GM19239 (cell line): ENCODE measurements at places on chromosomes 12 and 14.

GRCh38 chr12:94074980-94075629 is 73.3 kb upstream of the PLXNC1 start:
- no peak for DNase-seq

GRCh38 chr14:90276646-90277367 is 20.5 kb downstream of the PSMC1 start:
- no peak for DNase-seq

- no peak for DNase-seq
These were observed 516 bp downstream of the NINJ2 start for GRCh38 chr12:662566-663292.

GRCh38 chr12:52079576-52080402 is at the start of gene SMIM41:
TSS of gene SMIM41 (plus strand) at chr12:52079704. CDS start at chr12:52079780, 76 bp downstream.
- DNase-seq, result no peak
